Gastroesophageal sphincter (tissue), 4 donors: ENCODE measurements at places on chromosomes 13 and 19.

DNA sequence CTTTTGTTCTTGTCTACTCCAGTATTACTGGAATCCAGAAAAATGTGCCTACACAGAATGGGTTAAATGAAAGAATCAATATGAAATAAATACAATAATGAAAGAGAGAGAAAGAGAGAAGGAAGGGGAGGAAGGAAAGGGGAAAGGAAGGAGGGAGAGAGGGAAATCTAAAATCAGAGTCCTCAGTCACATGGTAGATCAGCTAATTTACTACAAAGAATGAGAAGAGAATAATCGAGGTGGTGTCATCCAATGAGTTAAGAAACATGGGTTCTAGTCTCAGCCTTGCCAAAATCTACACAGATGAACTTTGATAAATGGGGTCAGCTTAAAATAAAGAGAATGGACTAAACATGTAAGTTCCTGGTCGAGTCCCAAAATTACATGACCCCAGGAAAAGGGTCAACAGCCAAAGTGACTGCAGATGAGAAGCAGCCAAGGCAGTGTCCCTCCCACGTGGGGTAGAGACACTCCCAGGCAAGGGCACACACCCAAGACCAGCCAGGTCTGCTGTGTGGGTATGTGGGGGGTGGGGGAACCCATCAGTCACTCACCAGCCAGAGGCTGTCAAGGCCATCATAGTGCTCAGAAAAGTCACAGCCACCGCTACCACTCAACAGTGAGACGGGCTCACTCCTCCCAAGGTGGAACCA lies 103.6 kb downstream of the STK24 start:
- no peaks in the 10 kb centered on the region for H3K27me3 ChIP-seq
- no peaks in the 10 kb centered on the region for H3K36me3 ChIP-seq
- H3K27ac ChIP-seq, result no peak overlapping the region
- no peak for ATAC-seq
- H3K4me1 ChIP-seq, result peaks cover 44% of the 10 kb centered on the region
- H3K4me3 ChIP-seq, result no peak overlapping the region

DNA sequence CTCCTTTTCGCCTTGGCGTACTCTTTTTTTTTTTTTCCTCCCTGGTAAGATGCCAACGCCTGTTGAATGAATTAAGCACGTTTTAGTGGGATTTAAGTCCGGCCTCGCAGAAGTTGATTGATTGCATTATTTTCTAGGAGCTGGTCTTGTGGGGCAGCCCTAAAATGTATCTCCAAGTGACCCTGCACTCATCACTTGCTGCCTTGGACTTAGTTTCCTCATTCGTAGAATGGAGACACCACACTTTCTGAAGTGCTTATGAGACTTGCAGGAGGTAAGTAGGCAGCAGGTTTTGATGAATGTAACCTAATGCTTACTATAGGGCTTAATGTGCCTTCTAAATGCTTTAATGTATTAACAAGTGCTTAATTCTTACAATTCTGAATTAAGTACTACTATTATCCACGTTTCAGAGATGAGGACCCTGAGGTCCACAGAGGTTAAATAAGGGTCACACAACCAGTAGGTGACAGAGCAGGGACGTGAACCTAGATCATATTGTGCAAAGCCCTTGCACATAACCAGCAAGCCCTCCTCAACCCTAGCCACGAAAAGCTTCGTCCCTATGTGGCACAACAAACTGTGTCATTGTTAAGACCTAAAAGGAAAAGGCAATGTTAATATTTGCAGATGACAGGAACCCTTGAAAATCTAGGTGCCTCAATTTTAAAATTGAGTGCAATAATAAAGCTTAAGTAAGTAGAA lies 514 bp upstream of the ARGLU1 start:
- peak overlapping the region; percentile 91 for H3K4me3 ChIP-seq
- H3K36me3 ChIP-seq, result no peaks in the 10 kb centered on the region
- peaks cover 11% of the 10 kb centered on the region for H3K4me1 ChIP-seq
- no peak for ATAC-seq

- no peaks in the 10 kb centered on the region for H3K27me3 ChIP-seq
- no peak overlapping the region for H3K27ac ChIP-seq
- no peak for ATAC-seq
- H3K4me1 ChIP-seq, result no peaks in the 10 kb centered on the region
These were observed 13.8 kb downstream of the DDX39A start for GRCh38 chr19:14405380-14405757.

DNA sequence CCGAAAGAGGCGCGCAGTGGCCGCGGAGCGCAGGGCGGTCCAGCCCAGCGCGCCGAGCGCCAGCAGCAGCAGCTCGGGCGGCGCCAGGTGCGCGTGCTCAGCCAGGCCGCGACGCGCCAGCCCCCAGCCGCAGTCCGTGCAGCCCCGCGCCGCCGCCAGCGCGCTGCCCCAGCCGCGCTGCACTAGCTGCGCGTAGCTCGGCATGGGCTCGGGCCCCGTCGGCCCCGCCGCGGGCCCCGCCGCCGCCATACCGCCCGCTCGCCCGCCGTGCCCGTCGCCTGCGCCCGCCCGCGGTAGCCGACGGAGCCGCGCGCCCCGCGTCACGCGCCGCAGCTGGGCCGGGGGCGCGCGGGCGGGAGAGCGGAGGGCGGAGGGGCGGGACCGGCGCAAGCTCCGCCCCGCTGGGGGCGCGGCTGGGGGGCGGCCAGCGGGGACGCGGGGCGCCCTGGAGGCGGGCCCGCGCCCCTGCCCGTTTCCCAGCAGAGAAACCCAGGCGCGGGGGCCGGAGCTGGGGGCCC lies at the start of gene CERS1:
Gene CERS1 (minus strand): TSS at position 335 of the 518 bp plus-strand sequence. CDS start 86 bp downstream, at position 249.
- peaks cover 27% of the 10 kb centered on the region for H3K36me3 ChIP-seq
- ATAC-seq, result no peak
- H3K27ac ChIP-seq, result peak within 1 kb of the TSS; percentile 2
- peaks cover 14% of the 10 kb centered on the region for H3K4me1 ChIP-seq

DNA sequence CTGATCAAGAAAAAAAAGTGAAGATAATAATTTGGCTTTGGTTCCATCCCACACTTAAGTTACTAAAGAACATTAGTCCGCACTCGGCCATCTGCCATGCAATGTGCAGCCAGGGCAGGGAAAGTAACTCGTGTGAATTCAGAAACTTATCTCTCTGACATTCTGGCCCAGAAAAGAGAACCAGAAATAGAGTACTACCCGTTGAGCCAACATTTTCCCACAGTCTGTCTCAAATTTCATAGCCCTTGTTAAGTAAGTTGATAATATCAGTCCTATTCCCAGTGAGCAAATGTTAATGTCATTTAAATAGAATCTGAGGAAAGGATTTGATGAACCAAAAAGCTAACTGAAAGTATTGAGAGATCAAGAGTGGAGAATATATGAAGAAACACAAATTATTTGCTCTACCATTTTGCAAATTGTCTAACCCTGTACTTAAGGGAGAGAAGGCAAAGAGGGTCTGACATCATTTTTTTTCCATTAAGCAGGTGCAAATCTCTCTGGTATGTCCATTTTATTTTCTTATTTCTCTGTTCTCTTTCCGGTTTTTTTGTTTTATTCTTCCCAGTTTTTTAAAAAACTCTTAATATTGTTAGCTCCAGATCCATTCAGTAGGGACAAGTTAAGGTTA lies 156.3 kb downstream of the NDFIP2 start:
- H3K4me1 ChIP-seq, result no peaks in the 10 kb centered on the region
- no peaks in the 10 kb centered on the region for H3K27me3 ChIP-seq
- no peaks in the 10 kb centered on the region for H3K36me3 ChIP-seq
- no peak overlapping the region for H3K27ac ChIP-seq
- no peak for ATAC-seq
- no peak overlapping the region for H3K4me3 ChIP-seq
